ENCODE measurements at places on chromosomes 3 and 15.
A peak's percentile ranks its signal among the peaks of the same experiment; 100 is the strongest.

GRCh38 chr3:160973067-160973809 is 131.9 kb downstream of the B3GALNT1 start:
- DNase-seq = no peak

DNA sequence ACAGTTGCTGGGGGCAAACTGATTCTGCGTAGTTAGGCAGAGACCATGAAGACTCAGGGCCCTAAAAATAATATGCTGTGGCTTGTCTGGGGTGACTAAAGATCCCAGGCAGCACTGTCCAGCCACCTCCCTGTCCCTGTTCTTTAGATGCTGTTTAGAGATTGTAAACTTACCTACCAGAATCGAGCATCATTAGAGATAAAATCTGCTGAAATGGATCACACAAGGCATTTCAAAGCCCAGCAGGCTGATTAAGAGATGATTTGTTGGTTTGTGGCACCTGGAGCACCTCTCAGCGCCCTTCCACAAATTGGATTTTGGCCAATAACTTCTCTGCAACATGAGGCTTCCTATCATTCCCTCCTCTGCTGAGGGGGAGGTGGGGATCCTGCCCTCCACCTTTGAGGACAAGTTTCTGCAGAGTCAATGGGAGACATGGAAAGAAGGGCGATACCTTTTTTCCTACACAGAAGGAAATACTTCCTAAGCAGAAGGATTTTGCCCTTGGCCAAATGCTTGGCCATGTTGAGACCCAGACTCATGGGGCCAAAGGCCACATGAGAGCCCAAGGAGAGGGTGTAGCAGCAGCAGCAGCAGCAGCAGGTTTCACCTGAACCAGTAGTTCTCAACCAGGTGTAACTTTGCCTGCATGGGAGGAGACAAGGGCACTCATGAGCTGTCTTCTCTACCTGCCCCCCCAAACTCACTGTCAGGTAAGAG is 37.5 kb downstream of the SEMA5B start:
- DNase-seq = no peak

DNA sequence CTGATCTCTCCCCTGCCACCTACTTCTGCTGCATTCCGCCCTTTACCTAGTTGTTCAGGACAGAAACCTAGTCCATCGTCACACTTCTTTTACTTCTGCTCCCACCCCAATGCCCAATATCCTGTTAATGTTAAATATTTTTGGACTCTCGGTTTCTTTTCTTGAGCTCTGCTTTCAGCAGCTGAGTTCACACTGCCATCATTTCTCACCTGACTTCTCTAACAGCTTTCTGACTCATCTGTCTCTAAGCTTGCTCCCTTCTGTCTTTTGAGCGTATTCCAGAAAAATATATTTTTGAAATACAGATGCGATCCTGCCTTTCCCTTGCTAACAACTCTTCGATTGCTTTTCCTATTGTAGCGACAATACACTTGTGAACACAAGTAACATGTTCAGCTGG is 183.4 kb downstream of the KLHL25 start:
- DNase-seq = no peak

DNA sequence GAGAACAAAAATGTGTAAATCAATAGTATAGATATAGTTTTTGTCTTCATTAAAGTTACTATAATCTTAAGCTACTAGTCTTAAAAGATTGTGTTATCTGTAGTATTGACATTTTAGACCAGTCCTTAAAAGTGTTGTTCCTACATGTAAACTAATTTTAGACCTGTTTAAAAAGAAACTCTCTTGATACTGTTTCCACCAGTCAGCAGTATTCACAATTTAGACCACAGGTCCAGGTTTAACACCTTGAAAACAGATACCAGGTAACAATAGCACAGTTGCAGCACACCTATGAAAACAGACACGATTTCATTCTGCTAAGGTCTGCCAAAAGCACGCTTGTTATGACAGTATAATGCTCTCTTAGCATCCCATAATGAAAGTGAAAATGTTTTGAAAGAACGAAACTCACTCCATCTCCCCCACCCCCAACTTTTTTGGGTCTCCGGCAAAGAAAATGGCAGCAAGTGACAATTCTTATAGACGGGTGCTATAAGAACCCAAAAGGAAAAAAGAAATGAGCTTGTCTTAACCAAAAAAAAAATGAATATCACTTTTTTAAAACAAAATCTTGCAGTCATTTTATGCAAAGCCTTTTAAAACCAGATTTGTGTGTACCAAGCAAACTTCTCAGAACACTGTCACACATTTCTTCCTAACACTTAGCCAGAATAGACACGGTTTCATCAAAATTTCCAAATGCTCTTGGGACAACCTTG is 1.6 kb downstream of the EIF4E3 start:
- no peak for DNase-seq

- DNase-seq = no peak
Measured at GRCh38 chr3:23928524-23928923, 11.6 kb downstream of the RPL15 start.

- peak; percentile 32 for DNase-seq
Measured at GRCh38 chr3:115758076-115758763, 134.9 kb downstream of the GAP43 start.

- no peak for DNase-seq
Measured at GRCh38 chr3:79767905-79768267, at the start of gene ROBO1. Gene ROBO1 (minus strand): TSS chr3:79767998.

DNA sequence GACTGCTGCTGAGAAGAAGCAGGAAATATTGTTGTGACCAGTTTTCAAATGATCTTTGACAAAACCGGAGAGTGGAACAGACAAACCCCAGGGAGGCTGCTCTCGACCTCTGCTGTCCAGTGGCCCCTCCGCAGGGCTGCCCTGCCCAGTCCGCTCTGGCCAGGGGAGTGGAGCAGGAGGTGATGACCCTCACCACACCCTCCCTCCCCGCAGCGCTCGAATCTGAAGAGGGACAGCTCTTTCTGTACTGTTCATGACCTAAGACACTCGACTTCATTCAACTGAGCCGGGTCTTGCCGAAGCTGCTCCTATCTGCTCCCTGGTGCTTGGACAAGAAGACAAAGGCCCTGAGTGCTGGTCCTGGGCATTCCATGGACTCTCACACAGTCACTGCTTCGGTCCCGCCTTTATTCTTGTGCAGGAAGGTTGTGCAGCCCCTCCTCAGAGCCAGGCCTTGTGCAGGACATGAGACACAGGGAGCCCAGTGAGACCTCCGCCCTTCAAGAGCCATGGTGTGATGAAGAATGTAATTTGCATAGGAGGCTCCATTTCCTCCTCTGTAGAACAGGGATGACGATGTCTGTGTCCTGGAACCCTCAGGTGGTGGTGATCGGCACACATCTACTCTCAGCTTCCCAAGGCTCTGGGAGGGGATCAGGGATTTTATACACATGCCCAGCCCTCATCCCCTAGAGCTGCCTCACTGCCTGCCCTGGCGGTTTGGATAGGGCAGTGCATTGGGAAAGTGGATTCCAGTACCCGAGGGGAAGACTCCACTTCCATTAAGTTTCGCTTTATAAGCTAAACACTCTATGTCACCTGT is 97.1 kb upstream of the PRR20G start:
- no peak for DNase-seq

GRCh38 chr3:14431452-14431916 is 29.1 kb downstream of the SLC6A6 start:
- DNase-seq = no peak

GRCh38 chr15:74375303-74375693 is 7.9 kb upstream of the CYP11A1 start:
- peak; percentile 13 for DNase-seq

DNA sequence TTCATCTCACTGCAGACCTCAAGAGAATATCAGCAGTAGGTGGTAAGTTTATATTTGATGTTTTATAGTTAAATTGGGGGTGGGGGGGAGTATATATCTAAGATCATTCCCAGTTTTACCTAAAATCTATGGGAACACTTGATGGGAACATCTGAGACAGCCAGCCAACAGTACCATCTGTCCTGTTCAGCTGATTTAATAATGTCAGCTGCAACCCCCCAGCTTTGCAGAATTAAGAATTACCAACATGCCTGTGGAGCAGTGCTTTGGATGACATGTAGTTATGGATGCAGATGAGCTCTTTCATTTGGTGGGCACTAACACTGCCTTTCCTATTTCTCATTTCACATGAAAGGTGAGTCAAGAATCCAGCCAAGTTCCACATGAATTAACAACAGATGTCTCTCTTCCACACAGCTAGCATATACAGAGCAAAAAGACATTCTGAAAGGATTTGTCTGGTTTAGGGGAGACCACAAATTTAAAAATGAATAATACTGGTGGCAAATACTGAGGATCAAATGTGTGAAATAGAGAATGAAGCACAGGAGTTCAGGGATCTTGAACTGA is 76.2 kb downstream of the SETD5 start:
- no peak for DNase-seq

GRCh38 chr3:24496529-24497482 is 2.2 kb upstream of the THRB start:
- no peak for DNase-seq

DNA sequence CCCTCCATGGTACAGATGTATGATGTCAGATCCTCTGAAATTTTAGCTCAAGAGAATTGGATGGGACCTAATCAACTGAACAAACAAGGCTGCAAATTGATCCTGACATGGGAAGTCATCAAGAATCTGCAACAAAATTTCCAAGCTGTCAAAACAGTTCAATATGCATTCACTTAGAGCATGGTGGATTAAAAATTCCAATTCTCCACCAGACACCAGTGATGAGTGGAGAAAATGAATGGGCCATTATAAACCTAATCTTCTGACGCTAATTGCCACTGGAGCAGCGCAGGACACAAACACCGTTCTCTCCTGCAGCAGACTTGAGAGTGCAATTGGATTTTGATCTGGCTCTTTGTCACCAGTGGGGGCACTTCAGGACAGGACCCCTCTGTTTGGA is 94.2 kb downstream of the MINAR1 start:
- DNase-seq = no peak

DNA sequence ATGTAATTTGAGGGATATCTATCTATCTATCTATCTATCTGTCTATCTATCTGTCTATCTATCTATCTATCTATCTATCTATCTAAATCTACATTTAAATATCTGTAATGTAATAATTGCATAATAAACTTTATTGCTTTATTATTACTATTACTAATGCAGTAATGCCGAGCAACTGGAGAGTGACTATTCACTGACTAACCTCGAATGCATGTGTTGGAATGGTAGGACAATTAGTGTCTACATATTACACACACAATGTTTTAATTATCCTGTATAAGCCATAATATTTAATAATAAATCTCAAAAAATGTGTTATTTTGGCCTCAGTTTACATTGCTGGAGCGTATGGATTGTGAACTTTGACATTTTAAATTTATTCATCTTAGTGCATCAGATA is 25.2 kb upstream of the CNTN3 start:
- no peak for DNase-seq

GRCh38 chr3:130260918-130261317 is 84.6 kb upstream of the COL6A5 start:
- DNase-seq = no peak

DNA sequence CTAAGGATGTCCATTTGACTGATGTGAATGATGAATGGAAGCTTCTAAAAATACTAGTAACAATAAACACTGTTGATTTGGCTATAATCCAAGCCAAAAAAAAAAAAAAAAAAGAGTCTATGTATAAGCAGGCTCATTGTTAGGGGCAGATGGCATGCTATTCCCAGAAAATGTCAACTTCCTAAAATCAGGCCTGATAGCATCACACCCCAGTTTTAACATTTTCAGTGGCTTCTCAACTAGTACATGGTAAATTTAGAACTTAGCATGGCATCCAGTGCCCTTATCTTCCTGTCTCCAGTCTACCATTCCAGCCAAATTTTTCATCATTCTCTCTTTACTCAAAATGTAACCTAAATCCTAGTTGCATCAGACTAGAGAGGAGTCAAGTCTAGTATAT is 288.2 kb upstream of the ZNF385D start:
- no peak for DNase-seq

GRCh38 chr3:66418475-66418931 is 82.3 kb downstream of the LRIG1 start:
- peak; percentile 71 for DNase-seq

DNA sequence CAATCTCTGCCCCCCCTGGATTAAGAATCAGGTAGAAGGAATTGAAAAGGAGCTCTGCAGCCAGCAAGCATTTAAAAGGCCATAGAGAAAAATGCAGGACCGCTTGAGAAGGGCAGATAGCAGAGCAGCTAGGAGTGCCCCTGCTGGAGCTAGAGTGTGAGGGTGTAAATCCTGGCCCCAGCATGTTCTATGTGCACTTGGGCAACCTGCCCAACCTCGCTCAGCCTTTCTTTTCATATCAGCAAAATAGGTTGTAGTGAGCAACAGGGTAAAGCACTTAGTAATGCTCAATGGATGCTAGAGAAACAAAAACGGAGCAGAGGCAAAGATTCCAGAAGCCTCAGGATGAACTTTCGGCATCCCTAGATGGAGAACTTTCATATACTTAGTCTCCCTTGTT is 25.0 kb upstream of the THBS1 start:
- no peak for DNase-seq

DNA sequence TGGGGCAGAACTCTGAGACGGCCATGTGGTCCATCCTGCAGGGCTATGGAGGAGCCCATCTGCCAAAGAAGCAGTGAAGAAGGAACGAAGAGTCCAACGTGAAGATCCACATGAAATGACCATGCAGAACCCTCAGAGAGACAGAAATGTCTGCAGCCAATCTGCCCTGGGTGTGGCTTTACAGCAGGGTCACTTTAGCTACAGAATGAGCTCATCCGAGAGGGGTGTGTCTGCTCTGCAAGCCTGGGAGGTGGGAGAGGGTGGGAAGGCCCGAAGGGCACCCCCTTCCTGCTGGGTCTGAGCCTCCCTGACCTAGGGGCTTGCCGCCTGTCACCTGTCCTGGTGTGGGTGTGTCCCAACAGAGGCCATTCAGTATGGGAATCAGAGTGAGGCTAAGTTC is 176.3 kb downstream of the ATP10A start:
- no peak for DNase-seq

GRCh38 chr3:194967151-194968117 is 281.8 kb downstream of the FAM43A start:
- no peak for DNase-seq

- DNase-seq = no peak
Measured at GRCh38 chr3:99505646-99506269, 132.6 kb upstream of the COL8A1 start.

DNA sequence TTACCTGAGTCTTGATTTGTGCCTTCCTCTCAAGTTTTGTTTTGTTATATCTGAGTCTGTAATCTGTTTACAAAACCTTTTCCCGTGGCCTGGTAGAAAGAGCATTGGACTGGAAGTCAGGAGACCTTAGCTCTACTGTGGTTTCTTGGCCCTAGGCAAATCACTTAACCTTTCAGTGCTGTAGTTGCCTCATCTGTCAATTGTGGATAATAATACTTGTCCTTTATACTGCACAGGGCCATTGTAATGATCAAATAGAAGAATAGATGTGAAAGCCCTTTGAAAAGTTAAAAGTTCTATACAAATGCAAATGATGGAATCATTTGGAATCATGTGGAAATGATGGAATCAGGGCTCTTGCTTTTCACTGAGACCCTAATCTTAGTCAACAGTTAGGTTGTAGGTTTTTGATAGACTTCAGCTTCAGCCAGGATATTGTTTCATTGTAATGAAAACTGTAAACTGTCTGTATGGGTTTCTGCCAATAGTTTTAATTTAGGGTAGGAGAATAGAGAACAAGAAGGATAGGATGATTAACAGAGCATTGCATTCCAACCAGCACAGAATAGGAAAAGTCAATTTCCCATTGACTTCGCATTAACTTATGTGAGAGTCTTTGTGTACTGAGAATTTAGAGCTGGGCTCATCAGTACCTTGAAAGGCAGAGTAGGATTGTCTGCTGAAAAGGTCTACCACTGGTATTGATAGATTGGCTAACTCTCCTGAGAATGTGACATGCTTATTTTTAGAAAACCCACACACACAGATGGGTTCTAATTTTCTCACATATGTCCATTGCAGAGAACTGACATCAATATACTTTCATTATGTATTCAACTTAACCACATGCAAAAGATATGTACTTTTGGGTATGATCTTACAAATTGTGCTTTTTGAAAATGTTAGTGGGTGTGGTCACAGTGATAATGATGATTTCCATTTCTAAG is 21.8 kb downstream of the MAP2K5 start:
- no peak for DNase-seq

Data from NCI-H187 treated with DMSO at 0.1 percent for 48 hours (cell line).